Colonic mucosa (tissue), 4 donors: ENCODE measurements at places on chromosomes 1 and 21. TPM values are rescaled to one million over a fixed set of nuclear protein-coding genes. Genes with fewer than 3 reads are reported as not detected.
A peak's percentile ranks its signal among the peaks of the same experiment; 100 is the strongest.

- no peak for DNase-seq
Measured at GRCh38 chr1:25068316-25068715, 138.2 kb upstream of the RUNX3 start.

- DNase-seq = no peak
Measured at GRCh38 chr1:64001038-64001437, 202.4 kb upstream of the UBE2U start.

GRCh38 chr21:41639336-41639735 lies 127.5 kb downstream of the RIPK4 start:
- no peak for DNase-seq

DNA sequence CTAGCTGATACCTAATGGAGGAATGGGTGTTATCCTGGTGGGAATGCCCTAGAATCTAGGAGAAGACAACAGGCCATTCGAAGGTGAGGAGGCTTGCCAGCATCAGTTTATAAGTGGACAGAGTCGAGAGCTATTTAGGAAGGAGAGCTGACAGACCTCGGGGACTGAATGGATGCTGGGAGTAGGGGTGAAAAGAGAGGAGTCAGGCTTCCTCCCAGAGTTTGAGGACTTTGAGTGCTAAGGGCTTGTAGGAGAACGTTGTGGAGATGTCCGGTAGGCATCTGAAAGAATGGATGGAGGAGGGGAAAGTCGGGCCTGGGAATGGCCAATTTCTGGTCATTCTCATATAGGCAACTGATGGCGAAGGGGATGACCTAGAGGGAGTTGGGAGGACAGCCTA lies 155.1 kb downstream of the DYRK1A start:
- DNase-seq = no peak

TMEM240 gene
- 0.77 TPM for total RNA-seq

RAB3B gene
- total RNA-seq = 3.6 TPM

GRCh38 chr1:160671603-160672517 lies 25.0 kb upstream of the SLAMF1 start:
- no peak for DNase-seq

DNA sequence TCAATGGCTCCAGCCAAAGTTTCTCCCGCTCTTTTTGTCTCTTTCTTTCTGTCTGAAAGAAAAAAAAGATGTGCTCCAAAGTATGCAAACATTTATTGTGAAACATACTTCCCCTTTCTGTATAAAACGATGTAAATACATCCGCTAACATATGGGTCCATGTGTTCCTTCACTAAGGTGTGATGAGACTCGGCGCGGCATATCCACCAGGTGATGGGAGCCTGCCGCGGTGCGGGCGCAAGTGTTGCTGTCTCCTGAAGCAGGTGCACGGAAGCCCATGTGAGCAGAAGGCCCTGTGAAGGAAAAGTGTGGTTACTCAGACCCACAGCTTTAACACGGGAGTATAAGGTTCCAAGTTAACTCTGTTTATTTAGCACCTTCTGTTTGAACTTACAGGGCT lies 466.6 kb upstream of the C1orf87 start:
- DNase-seq = no peak

AZIN2 gene
- total RNA-seq = 21.4 TPM

DNA sequence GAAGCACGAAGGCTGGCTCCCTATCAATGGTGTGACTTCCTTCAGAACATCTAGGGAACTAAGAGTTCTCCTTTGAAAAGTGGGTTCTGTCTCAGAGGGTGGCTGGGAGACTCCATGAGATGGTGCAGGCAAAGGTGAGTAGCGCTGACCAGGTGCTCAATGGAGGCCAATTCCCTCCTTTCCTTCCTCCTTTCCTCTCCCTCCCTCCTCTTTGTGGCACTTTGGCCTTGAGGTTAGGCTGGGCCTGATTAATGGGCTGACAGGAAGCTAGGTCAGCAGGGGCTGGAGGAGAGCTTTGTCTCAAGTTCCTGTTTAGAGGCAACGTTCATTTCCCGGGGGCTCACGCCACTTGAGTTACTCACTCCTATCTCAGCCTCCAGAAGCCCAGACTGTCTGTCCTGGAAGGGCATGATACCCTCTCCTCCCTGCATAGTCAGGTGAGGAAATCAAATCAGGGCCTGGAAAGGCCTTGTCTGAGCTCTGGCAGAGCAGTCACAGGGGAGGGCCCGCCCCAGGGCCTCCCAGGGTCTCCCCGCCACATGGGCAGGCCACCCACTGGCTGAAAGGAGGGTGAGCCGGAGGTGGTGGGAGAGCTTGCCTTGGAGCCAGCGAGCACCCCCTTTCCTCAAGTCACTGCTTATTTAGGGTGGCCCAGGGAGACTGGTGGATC lies 58.4 kb upstream of the SSBP3 start:
- DNase-seq = no peak

NPPB gene
- total RNA-seq = not detected

ZC3H11A gene
- total RNA-seq = 73.6 TPM

TBX19 gene
- 1.6 TPM for total RNA-seq

DNA sequence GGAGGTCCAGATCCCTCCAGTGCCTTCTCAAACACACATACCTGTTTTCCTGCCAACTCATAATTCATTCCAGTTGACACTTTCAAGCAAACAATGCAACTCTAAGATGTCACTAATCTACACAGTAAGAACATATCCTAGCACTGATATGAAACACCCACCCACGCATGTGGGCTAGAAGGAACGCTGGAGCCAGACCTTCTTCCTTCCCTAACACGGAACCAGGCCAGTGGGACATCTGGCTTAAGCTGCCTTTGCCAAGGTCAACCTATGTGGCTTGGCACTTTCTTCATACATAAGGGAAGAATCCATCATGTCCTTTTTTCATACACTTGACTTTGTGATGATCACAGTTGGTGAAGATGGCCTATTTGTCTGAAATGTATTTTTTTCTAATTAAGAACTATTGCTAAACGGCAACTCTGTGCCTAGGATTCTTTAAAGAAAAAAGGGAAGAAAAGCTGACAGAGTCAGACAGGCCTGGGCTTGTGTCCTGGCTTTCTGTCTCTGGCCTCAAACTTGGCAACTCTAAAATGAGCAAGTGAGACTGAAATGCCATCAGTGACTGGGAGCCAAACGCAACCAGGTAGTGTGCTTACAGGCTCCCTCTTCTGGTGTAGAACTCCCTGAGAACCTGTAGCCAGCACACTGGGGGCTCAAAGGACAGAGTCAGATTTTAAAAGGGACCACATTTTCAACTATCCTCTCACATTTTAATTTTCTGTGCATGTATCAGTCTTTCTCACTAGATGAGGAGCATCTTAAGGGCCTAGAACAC lies 92.6 kb upstream of the BEND5 start:
- no peak for DNase-seq

SELL gene
- 1.5 TPM for total RNA-seq

DNA sequence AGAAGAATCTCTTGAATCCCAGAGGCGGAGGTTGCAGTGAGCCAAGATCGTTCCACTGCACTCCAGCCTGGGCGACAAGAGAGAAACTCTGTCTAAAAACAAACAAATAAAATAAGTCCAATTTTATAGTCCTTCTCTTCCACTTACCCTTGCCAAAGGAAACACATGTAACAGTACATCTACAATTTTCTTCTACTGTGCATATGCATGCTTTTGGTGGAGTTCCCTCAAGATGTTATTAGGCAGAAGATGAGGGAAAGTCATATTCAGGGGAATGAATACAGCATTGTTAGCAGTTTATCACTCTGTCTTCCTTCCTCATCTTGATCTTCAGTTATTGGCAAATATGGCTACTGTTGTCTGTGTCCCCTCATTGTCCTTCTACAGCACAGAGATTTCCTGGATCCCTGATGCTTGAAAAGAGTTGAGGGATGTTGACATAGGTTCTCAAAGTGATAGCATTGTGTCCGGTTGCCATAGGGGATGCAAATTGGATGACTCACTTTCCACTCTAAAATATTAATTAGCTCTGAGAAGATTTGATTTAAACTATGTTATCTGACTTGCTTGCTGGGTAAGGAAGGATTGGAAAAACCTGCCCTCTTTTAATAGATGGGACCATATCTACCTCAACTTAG lies 1173.6 kb downstream of the KCNT2 start:
- DNase-seq = no peak

DNA sequence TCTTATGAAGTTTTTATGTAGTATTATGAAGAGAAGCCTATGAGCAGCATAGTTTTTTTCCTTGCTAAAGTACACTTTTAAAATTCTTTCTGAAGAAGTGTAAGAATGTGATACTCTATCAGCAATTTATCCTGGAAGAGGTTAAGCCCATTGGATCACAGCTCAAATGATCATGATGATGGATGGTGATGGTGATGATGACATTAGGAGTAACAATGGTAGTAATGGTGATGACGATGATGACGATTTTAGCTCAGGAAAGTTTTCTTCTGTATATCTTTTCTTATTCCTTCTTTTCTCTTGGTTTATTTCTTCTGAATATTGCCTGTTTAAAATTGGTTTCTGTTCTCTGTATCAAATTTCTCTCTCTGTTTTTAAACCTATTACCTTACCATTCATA lies 262.9 kb upstream of the DUSP10 start:
- no peak for DNase-seq

GRCh38 chr1:38964140-38964548 lies 22.5 kb upstream of the RHBDL2 start:
- no peak for DNase-seq

GRCh38 chr1:56506951-56507491 lies 72.3 kb downstream of the PLPP3 start:
- no peak for DNase-seq

GRCh38 chr1:54212872-54213271 lies 12.9 kb downstream of the MRPL37 start:
- no peak for DNase-seq

- peak; percentile 83 for DNase-seq
Measured at GRCh38 chr1:116825207-116825719, 71.0 kb downstream of the CD2 start.

- no peak for DNase-seq
Measured at GRCh38 chr1:9787702-9788101, 36.1 kb downstream of the CLSTN1 start.

DNA sequence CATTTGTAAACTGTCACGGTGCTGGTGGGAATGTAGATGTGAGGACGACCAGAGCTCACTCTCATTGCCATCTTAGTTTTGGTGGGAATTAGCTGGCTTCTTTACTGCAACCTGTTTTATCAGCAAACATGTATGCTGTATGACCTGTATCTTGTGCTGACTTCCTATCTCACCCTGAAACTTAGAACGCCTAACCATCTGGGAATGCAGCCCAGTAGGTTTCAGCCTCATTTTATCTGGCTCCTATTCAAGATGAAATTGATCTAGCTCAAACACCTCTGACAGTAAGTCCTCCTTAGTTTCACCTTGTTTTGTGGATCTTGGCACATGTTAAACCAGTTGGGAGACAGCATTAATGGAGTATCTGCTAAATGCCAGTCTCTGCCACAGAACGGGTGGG lies 174.6 kb downstream of the HLX start:
- DNase-seq = no peak

GRCh38 chr1:222288053-222288452 lies 259.9 kb downstream of the HHIPL2 start:
- no peak for DNase-seq

CYP4Z1 gene
- not detected for total RNA-seq

DNA sequence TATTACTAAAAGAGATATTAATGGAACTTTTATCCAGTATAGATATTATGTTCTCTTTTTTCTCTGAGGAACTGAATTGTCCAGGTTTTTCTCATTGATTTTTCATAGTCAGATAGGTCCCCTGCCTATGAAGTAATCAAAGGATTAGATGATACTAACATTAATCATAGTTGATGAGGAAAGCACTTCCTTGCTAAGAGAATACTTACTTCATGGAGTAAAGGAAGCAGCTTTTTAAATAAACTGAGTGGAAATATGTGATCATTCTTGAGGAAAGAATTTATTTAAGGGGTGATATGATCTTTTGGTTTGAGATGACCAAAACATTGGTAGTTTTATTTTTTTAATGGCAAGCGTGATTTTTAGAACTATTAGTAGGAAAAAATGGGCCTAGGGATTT lies 58.9 kb downstream of the SWT1 start:
- no peak for DNase-seq

LENEP gene
- total RNA-seq = not detected

PDZK1IP1 gene
- total RNA-seq = 40.6 TPM

GRCh38 chr1:116679091-116679827 lies 11.7 kb upstream of the IGSF3 start:
- DNase-seq = no peak

GRCh38 chr1:201429736-201430501 lies 8.4 kb upstream of the TNNI1 start:
- no peak for DNase-seq

DNA sequence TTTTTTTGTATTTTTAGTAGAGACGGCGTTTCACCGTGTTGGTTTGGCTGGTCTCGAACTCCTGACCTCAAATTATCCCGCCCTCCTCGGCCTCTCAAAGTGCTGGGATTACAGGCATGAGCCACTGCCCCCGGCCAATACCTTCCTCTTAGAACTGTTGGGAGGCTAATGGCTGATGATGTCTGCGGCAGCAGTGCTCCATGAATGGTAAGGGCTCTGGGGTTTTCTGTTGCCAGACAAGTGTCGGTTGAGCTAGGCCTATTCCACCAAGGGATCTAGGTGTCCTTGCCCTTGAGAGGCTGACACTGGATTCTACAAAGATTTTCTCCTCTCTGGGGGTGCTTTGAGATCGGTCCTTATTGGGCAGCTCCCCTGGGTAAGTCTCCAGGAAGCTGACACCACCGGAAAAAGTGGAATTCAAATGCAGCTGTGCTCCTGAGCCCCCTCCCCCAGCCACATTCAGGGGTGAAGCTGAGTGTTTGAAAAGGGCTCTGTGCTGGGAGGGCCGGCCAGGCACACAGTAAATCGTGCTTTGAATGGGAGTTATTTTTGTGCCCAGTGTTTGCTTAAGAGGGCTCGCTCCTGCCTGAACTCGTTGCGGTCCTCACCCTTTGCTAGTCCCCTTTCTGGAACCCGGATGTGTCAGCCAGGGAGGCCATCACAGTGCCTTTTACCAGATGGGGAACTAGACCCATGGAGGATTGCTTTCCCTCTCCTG lies 5.2 kb downstream of the SOX13 start:
- DNase-seq = no peak
